ENCODE measurements at places on chromosomes 7 and 10.

GRCh38 chr7:6705959-6706665, 635 bp downstream of the ZNF12 start:
- DNase-seq, result no peak

GRCh38 chr10:99869581-99870122, 87.2 kb downstream of the ABCC2 start:
- DNase-seq, result no peak

- DNase-seq, result peak; percentile 82
Observed at GRCh38 chr7:26958834-26959233, 94.4 kb upstream of the SKAP2 start.

DNA sequence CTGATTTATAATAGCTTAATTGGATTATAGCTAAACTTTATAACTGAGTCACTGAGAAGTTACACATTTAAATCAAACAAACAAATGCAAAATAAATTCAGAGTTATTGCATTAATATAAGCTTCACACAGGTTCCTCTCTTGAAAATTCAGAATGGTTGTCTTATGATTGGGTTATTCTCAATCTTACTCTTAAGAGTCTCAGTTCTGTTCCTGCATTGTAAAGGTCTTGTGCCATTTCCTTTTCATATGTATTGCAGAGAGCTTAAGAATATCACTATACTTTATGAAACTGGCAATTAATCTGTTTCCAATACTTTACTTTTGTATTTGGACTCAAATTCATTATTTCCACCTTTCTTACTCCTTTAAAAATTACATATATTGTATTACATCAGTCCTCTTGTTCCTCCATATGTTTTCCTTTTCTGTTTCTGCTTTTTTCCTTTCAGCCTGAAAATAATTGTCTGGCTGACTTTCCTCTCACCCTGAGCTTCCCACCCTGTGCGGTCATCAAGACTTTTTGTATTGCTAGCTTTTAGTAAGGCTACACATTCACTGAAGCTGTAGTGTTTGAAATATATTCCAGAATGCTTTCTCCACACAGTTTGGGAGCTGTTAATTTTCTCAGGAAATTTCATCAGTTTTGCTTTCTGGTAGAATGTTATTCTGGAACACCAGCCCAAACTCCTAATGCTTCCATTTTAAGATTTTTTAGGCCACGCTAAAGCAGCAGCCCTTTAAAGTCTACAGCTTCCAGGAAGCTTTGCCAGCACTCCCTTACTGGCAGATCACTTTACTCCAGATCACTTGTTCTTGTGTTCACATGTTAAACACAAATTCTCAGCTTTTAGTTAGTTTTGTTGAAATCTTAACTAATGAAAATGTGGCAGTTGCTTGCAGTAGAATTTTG, 139.4 kb downstream of the KCND2 start:
- DNase-seq, result no peak

- no peak for DNase-seq
Observed at GRCh38 chr10:49679480-49679893, at the start of gene C10orf53. Gene C10orf53 (plus strand): TSS chr10:49679651. CDS start chr10:49679698, 47 bp downstream.

- DNase-seq, result no peak
Observed at GRCh38 chr10:107994621-107995270, 830.2 kb upstream of the SORCS1 start.

- DNase-seq, result no peak
Observed at GRCh38 chr7:134828361-134828760, 48.9 kb downstream of the CALD1 start.

DNA sequence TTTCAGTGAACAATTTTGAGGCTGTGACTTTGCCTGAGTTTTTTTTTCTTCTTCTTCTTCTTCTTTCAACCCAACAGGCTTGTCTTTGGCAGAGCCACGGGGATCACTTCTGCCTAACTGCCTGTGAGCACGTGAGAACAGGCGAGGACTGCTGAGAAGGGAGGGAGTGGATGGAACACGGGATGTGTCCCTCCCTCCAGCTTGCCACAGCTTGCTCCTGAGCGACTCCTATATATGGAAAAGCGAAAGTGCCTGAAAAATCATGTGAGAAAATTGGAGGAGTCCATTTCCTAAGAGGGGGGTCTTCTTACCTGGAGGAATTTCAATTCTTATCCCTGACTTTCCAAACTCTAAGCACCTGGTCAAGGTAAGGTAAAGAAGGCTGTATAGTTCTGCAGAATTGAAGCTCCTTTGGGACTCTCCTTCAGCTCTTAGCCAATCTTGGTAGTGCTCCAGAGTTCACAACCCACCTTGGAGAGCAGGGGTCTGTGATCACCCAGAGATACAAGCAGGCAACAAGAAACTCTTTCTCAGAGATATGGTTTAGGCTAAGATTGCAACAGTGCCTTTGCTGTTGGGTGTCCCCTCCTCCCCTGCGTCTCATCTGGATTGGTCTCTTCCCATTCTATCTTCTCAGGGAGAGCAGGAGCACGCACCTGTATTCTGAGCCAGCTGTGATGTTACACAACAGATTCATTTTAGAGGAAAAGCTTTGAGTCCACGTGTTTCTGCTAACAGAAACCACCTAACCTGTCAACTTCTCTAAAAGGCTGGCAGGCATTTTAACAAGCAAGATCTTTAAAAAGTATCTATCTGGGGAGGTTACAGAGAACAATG, at the start of gene MAT1A:
Gene MAT1A (minus strand): TSS at position 208 of the 837 bp plus-strand sequence. CDS start 235 bp downstream, outside the sequence.
- DNase-seq, result no peak

DNA sequence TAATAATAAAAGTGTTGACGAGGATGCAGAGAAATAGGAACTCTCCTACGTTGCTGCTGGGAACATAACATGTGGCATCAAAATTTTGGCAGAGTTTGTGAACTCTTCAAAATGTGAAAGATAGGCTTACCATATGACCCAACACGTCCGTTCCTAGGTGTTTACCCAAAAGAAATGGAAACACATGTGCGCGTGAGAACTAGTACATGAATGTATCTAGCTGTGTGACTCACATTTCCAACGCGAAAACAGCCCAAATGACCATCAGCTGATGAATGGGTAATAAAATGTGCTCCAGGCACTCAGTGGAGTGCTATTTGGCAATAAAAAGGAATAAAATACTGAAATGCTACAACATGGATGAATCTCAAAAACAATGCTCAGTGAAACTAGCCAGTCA, 10.4 kb upstream of the ELFN1 start:
- no peak for DNase-seq

GRCh38 chr10:123153486-123154091, 613 bp upstream of the BUB3 start:
- DNase-seq, result no peak

- no peak for DNase-seq
Observed at GRCh38 chr7:155988416-155988815, 176.2 kb upstream of the SHH start.

- no peak for DNase-seq
Observed at GRCh38 chr10:96263176-96263575, 8.2 kb downstream of the BLNK start.

- no peak for DNase-seq
Observed at GRCh38 chr7:154864523-154864891, 138.4 kb downstream of the PAXIP1 start.

DNA sequence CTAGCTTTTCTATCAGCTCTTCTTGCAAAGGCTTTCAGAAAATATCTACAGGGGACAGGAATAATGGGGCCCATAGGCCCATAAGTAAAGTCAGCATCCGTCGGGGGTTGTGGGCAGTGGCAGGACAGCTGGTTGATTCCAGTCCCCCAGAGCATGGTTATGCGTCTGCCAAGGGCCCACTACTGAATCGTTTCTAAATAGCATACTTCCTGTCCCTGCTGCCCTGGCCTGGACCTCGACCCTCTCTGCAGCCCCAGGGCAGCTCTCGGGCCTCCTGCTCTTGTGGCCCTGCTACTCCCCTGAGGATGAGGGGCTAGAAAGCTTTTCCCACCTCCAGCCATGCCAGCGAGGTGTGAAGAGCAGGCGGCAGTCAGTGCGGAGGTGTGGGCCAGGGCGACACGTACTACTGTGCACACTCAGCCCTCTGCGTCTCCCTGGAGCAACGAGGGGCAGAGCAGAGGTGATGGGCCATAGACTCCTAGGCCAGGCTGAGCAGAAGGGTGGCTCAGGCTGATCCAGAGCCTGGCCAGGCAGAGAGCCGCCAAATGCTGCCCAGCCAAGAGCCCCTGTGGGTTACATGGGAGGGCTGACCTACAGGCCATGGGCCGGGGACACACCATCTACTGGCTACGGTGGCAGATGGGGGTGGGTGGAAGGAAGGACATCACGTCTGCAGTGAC, 4.7 kb upstream of the OPN4 start:
- no peak for DNase-seq

DNA sequence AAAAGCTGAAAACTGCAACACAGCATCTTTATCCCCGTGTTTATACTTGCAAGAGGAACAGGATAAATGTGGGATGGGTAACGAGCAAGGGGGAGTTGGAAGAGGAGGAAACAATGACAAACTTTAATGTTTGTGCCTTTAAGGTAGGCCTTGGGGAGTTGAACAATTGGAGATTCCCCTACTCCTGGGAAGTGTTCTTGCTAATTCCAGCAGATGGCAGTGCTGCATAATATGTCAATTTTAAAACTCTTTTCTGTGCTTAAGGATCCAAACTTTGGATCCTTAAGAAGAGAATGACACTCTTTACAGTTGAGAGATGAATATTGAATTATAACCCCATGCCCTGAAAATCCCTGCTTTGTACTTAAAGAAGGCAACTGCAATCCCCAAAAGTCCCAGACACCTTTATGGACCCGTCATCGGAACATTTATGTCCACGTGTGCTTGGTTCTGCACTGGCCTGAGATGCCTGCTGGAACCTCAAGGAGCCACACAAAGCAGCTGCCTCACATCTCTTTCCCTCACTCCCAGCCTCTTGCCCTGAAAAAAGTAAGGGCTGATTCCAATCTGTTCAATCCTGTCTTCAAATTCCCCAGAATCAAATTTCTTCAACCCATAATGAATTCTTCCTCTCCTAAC, 12.0 kb downstream of the IFIT5 start:
- DNase-seq, result no peak

GRCh38 chr10:51886438-51887068, 187.2 kb upstream of the CSTF2T start:
- peak; percentile 48 for DNase-seq

- no peak for DNase-seq
Observed at GRCh38 chr10:127372361-127372760, 176.0 kb upstream of the INSYN2A start.

DNA sequence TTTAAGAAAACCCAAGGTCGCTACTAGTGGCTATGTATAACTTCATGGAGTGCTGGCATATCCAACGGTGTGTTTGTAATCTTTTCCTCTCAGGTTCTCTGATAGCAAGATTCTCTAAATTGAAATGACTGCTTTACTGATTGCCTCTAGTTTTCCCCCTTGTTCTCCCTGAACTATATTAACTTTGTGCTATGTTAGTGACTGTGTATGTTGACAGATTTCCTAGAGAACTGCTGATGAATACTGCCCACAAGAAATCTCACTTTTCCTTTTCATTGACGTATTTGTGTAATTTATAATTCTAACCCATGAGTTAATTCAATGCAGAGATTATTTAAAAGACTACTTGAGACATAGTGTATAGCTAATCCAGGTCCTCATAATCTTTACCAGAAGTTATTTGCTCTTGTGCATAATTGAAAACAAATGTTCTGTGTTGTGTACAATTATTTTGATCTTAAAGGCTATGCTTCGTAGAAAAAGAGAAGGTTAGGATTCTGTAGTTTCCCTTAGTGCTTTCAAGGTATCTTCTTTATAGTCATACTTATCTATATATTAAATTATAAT, 70.6 kb upstream of the GLCCI1 start:
- DNase-seq, result no peak

GRCh38 chr10:11687357-11687771, 54.8 kb upstream of the ECHDC3 start:
- DNase-seq, result no peak

DNA sequence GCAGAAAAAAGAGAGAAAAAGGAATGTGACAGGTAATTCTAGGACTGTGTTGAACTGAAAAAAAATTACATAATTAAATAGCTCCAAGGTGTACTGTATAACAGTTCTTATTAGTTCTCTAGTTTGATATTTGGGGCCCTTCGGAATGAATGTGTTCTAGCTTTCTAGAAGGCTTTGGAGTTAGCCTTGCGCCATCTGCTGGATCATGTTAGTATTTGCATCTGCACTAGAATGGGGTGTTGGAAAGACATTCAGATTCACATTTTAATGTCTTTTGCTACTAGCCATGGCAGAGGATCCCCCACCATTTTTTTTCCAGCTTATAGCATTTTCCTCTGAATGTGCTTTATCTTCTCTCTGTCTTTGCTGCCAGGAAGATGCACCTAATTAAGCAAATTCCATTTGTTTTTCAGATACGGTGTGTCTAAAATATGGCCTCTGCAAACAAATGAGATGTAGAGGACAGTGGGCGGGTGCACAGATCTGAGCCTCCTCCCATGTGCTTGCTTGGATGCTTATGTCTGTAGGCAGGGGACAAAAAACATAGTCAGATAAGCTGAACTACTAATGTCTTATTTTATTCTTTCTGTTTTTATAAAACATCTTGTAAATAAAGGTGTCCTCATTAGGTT, 238.5 kb downstream of the PHF14 start:
- DNase-seq, result peak; percentile 9

DNA sequence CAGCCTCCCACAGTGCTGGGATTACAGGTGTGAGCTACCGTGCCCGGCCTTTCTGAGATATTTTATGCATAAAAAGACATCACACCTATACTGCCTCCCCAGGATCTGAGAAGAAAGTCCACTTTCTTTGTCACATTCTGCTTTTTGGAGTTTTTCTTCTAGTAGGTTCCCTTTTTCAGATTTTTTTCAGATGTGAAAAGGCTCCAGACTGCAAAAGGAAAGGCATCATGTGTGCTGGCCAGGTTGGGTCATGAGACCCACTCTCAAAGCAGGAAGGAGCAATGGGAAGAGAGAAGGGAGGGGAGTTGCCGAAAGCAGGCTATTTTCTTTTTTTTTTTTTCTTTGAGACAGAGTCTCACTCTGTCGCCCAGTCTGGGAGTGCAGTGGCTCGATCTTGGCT, 10.8 kb downstream of the BLVRA start:
- no peak for DNase-seq

DNA sequence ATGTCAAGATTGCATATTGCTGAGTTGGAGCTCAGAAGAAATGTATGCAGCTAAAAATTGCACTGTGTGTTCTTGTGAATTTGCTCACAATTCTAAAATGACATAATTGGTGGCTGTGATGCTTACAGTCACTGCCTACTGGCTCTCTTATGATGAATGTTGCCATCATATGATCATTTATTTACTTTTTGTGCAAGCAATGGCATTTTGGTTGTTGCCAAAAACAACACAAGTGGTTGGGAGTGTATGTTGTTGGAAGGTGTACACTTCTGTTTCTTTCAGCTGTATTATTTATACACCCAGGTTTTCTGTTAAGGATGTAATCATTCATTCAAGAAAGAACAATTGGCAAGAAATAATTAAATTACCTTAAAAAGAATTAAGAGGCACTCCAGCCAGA, 28.9 kb downstream of the PON1 start:
- DNase-seq, result no peak

GRCh38 chr10:77636967-77637531, 559 bp downstream of the KCNMA1 start:
- DNase-seq, result no peak

Measured in skeletal muscle cell (primary cell).